ENCODE measurements at places on chromosomes 3 and 15.

DNA sequence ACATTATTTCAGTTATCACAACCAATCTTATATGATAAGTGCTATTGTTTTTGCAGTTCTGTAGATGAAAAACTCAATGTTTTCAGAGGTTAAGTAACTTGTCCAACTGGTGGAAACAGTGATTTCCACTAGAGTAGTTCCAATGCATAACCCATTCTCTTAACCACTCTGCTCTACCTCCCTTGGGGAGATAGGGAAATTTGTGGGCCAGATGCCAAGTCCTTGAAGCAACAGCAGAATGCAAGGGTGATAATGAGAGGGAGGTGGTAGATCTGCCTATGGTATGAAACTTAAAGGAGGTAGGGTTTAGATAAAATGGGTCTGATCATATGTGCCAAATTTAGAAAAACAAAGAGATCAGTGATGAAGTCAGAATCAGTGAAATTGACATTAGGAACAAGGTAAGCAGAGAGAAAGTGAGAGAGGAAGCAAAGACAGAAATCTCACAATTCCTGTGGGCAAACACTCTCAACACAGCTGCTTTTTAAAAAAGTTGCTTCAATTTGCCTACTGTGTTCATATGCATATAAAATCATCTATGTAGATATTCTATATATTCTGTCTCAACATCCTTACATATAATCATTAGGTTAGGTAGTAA is 50.5 kb upstream of the UBP1 start:
- peak; percentile 28 for DNase-seq

DNA sequence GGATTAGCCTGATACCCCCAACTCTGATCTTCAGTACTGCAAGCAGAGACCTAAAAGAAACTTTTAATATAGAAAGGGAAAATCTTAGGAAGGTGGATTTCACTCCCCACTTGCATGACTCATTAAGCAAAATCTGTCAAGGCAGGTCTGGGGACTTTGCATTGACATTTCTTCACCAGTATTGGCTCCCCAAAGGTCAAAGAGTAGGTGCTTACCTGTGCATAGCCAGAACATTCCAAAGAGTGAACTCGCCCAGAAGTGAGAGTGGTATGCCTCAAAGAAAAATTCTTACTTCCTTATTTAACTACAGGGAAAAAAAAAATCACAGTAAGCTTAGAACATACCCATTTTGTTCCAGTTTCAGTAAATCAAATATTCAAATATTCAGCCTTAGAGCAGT is 140.9 kb upstream of the TP63 start:
- peak; percentile 73 for DNase-seq

GRCh38 chr15:24943361-24943760 is 11.4 kb upstream of the SNRPN start:
- no peak for DNase-seq

- DNase-seq = peak; percentile 50
Measured at GRCh38 chr3:123457841-123458240, 9.0 kb upstream of the ADCY5 start.

DNA sequence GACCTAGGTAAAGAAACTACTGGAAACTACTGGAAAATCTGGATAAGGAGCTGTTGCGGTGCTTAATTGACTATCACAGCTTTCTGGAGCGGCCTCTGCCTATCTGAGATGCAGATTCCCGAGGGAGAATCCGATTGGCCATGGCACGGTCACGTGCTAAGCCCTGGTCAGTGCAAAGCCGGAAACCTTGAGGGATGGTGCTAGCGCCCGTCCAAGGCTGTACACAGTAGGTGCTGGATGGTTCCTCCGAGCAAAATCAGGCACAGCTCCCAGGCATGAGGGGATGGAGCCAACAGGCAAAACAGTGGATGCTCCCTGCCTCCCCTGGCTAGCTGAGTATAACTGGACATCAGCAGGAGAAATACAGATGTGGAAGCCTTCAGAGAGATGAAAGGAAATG is 238.7 kb upstream of the HES1 start:
- DNase-seq = no peak

- DNase-seq = no peak
Measured at GRCh38 chr3:184710870-184711492, 883 bp downstream of the MAGEF1 start.

- DNase-seq = peak; percentile 54
Measured at GRCh38 chr3:43855674-43856299, 165.0 kb downstream of the ABHD5 start.

- no peak for DNase-seq
Measured at GRCh38 chr3:30181178-30181465, 425.3 kb upstream of the TGFBR2 start.

GRCh38 chr3:72282918-72283317 is 498.0 kb upstream of the PROK2 start:
- DNase-seq = no peak

DNA sequence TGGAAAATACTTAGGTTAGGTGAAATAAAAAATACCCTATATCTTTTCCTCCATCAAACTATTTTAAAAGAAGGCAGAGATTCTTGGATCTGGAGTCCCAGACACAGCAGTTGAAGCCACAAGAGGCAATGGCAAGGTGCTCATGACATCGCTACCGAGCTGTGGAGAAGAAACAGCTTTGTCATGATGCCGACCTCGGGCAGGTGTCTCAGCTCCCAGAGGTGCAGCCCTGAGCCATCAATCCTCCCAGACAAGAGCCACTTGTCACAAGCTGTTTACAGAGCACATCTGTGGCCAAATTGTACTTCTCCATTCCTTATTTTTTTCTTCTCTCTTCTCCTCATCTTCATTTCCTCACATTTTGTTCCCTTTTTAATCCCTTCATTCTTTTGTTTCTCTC is 50.8 kb downstream of the GPR176 start:
- DNase-seq = no peak

DNA sequence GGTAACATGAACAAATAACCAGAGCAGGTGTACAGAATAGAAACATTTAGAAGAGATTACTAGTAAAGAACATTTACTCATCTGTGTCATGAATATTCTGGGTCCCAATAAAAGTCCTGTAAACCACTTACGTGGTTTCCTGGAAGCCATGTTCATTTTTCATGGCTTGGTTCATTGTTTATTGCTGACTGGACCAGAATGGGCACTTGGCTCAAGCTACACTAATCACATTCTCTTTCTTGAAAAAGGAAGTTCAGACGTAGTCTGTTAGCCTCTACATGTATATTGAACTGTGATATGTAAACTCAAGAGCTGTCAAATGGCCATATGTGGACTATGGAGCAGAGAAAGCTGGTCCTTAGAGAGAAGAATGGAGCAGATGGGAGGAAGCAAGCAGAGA is 138.3 kb upstream of the FAM3D start:
- DNase-seq = no peak

GRCh38 chr3:14439501-14440167 is 37.2 kb downstream of the SLC6A6 start:
- no peak for DNase-seq

DNA sequence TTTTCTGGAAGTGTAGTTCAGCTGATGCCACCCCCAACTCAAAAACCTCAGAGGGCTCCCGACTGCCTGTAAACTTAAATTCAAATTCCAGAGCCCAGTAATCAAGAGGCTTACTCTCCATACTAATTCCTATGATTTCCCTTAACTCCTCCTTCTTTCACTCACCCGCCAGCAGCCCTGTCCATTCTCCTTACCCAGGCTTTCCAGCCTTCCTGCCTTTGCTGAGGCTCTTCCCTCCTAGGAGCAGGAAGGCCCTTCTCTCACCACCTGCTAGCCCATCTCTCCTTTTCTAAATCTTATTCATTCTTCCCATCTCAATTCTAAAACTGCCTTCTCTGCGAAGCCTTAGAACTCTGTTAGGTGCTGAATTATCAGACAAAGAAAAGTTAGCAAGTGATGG is 30.4 kb downstream of the RORA start:
- no peak for DNase-seq

GRCh38 chr15:57606048-57606447 is 14.3 kb downstream of the MYZAP start:
- DNase-seq = no peak

- DNase-seq = no peak
Measured at GRCh38 chr3:63652066-63652725, at the start of gene SNTN. TSS of gene SNTN (plus strand) at chr3:63652675. CDS start at chr3:63652688, 13 bp downstream.

DNA sequence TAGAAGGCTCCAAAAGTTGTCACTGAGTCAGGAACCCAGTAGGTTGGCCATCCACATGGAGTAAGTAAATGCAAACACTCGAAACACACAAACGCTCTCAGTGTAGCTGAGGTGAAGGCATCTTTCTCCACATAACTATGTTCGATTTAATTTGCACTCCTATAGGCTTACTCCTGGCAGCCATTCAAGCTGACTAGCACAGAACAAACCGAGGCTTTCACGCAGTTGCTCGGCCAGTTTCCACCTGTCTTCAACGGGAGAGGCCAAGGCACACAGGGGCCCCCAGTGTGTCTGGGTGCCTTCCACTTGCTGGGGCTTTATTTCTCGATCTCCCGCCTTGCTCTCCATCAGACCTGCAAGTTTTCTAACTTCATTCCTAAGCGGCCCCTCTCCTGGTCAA is 18.9 kb downstream of the RGMA start:
- DNase-seq = no peak

GRCh38 chr3:183356920-183357319 is 71.5 kb downstream of the MCF2L2 start:
- DNase-seq = no peak

DNA sequence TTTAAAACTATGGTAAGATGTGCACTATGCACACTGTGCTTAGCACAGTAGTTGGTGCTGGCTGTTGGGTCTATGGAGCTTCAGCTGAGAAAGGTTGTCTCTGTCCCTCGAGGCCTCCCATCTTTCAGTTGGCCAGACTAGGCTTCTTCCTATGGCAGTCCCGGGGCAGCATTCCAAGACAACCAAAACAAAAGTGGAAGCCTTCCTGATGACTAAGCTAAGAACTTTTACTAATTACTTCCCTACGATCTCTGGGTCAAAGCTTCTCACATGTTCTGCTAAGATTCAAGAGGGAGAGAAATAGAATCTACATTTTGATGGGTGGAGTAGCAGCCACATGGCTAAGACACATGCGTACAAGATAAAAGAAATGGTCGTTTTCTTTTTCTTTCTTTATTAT is 342.8 kb downstream of the TUSC7 start:
- DNase-seq = no peak

GRCh38 chr3:100966807-100967206 is 26.4 kb downstream of the ABI3BP start:
- no peak for DNase-seq

- no peak for DNase-seq
Measured at GRCh38 chr3:168398371-168399025, 302.8 kb upstream of the GOLIM4 start.

DNA sequence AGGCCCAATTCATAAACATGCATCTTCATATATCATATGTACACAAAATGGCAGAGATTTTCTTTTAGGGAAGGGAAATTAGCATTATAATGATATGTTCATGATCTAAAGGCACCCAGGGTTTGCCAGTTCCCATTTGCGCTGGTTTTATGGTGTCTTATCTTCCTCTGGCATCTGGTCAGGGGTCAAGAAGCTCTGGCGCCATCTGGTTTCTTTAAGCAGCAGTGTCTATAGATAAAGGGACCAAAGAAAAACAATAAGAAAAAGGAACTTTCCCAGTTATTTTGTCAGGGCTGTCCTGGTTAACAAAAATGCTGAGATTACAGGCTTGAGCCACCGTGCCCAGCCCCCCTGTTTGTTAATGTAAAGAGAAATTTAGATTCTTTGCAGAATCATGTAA is 3.3 kb upstream of the DCP1A start:
- peak; percentile 18 for DNase-seq

- peak; percentile 91 for DNase-seq
Measured at GRCh38 chr3:29064085-29064484, 216.8 kb upstream of the RBMS3 start.

DNA sequence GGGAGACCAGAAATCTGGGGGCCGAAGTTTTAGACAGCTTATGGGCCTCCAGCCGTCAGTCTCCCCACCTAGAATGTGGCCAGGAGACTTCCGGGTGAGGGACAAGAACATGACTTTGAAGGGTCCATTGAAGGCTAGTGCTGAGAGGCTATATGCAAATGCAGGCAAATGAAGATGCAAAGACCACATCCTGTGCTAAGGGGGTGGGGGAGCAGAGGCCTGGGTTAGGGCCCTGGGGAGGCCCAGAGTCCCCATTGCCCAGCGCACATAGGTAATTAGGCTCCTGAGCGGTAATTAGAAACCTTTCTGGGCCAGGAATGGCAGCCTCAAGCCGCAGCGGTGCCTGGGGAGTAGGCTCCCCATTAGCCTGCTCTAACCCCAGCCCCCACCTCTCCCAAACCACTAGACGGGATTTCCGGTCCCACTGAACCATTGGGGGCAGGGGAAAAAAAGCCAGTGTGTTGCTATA is 6.8 kb downstream of the CSK start:
- DNase-seq = no peak

- no peak for DNase-seq
Measured at GRCh38 chr3:34388830-34389229, 590.4 kb downstream of the PDCD6IP start.

DNA sequence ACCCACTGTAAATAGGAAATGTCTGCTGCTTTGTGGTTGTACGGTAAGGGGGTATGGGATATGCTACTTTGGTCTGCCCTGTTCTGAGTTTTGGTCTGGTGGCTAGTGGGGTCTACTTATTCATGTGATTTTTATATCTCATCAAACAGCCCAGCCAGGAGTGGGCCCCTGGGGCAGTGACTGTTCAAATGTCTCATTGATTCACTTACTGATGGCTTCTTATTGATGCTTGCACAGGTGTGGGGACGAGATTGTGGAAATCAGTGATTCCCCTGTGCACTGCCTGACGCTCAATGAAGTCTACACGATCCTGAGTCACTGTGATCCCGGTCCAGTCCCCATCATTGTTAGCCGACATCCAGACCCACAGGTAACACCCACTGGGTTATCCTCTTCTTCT is 38.5 kb downstream of the STARD5 start:
- no peak for DNase-seq

DNA sequence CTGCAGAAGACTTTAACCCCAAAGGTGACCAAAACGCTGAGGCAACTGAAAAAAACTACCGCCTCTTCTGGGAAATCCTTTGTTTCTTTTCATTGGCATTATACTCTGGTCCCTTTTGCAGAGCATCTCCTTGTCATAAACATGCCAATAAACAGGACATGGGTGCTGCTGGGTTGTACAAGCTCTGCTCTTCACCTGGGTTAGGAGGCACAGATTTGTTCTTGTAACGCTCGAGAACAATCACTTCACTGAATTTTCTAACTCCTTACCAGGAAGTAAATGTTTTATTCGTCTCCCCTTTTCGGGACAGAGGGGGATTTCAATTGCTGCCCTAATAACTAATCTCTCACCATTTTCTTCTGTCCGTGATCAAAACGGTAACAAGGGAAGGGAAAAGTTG is 1.3 kb downstream of the PLCH1 start:
- no peak for DNase-seq

GRCh38 chr15:43463507-43463906 is 29.4 kb downstream of the TP53BP1 start:
- peak; percentile 68 for DNase-seq

DNA sequence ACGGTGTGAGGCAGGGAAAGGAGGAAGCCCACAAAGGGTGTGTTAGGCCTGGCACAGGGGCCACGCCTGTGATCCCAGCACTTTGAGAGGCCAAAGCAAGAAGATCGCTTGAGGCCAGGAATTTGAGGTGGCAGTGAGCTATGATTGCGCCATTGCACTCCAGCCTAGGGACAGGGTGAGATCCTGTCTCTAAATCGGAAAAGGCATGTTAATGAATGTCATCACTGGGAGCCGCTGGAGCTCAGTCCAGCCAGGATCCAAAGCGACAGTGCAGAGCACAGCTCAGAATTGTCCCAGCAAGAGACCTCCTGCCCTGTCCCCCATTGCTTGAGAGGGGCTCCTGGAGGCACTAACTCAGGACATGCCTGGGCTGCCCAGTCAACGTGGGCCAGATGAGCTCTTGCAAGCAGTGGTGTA is 15.0 kb upstream of the FBLN2 start:
- DNase-seq = no peak

- DNase-seq = no peak
Measured at GRCh38 chr15:39641191-39641889, 60.5 kb downstream of the THBS1 start.

GRCh38 chr3:49713336-49714105 is 6.0 kb downstream of the AMIGO3 start:
- no peak for DNase-seq

All from renal cortical epithelial cell (primary cell).